NCI-H226 (cell line): ENCODE measurements at places on chromosomes 11 and 22.

DNA sequence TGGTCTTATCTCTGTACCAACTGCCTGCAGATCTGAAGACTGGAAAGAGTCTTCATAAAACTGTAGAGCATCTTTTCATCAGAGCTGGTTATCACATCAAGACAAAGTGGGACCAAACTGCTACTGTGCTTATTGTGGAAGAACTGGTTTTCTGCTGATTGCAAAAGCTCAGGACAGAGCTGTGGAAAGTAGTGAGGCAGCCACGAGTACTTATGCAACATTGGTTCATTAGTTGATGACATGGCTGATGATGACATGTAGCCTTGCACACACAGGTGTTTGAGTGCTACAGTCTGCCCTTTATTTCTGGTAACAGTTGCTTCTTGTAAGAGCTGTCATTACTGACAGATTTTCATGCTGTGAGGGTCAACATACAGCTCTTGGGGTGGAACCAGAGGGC lies 185.4 kb upstream of the GUCY1A2 start:
- no peak for DNase-seq

DNA sequence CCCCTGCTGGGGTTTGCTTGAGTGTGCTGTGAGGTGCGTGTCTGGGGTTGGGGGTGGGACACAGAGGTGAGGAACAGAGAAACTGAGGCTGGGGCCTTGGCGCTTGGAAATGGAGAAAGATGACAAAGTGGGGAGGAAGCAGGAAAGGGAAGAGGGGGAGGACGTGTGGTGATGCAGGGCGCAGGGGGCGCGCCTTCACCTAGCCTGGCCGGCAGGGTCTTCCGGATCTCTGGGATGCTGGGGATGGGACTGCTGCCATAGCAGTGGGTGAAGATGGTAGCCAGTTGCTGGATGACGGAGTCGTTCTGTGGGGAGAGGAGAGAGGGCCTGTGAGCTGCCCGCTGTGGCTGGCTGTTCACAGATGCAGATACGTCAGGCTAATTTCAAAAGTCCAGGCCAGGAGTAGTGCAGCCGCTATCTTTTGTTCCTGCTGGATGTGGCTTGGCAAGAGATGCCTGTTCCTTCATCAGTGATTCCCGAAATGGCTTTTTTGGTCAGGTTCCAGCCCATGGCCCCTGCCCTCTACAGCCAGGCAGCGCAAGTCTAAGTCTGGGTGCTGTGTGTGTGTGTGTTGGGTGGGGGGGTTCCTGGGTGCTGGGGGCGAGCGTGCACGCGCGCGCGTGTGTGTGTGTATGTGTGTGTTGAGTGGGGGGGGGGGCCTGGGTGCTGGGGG lies 54.8 kb downstream of the NAT10 start:
- DNase-seq, result no peak

DNA sequence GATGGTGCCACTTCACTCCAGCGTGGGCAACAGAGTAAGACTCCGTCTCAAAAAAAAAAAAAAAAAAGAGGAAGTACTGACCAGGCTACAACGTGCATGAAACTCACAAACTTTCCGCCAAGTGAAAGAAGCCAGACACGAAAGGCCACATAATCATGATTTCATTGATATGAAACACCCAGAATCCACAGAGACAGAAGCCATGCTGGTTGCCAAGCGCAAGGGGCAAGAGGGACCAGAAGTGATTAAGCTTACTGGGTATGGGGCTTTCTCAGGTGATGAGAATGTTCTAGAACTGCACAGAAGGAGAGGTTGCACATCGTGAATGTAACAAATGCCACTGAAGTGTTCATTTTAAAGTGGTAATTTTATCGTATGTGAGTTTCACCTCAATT lies 60.9 kb downstream of the CELSR1 start:
- DNase-seq, result no peak

DNA sequence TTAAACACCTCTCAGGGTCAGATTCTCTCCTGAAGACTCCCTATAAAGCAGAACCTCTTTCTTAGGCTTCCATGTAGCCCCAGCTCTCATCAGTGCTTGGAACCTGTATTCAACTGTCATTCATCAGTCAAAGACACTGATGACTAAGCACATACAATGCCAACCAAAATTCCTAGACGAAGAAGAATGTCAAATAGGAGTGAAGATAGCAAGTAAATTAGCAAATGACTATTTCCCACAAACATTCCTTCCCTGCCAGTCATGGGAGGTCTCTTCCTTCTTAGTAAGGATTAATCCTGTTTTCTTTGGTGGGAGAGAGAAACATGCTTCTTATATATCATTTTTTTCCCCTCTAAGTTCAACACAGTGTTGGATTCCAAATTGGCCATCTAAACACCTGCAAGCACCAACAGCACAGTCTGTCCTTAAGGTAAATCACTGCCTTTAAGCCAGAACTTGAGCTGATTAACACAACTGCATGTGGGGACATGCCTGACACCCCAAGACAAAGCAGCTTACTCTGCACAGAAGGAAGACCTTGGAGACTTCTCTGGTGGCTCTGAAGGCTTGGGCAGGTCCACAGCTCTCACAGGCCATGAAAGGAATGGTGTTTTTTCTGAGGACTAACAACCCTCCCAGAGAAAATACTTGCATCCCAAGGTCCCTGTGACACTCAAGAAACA lies 47.5 kb upstream of the ME3 start:
- peak; percentile 96 for DNase-seq

GRCh38 chr11:58070585-58070984 lies 39.8 kb downstream of the OR6Q1 start:
- DNase-seq, result no peak

DNA sequence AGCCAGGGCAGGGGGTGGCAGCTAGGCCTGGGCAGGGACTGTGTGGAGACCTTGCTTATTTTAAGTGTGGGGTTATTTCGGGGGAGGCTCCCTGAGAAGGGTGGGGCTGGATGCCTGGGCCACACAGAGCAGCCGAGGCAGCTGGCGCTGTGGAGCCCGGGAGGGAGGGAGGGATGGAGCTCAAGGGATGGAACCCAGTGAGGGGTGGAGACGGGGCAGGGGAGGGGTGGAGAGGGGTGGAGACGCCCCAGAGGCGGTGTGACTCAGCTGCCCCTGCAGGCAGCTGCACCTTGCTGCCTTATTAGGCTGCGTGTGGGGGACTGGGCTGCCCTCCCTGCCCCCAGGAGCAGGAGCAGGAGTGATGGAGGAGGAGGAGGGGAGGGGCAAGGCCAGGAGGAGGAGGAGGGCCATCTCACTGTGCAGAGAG lies 9.8 kb upstream of the TSSC4 start:
- peak; percentile 90 for DNase-seq

GRCh38 chr11:107468596-107468995 lies 11.0 kb upstream of the CWF19L2 start:
- DNase-seq, result no peak

GRCh38 chr11:3220521-3221407 lies 2.2 kb upstream of the MRGPRG start:
- DNase-seq, result no peak

DNA sequence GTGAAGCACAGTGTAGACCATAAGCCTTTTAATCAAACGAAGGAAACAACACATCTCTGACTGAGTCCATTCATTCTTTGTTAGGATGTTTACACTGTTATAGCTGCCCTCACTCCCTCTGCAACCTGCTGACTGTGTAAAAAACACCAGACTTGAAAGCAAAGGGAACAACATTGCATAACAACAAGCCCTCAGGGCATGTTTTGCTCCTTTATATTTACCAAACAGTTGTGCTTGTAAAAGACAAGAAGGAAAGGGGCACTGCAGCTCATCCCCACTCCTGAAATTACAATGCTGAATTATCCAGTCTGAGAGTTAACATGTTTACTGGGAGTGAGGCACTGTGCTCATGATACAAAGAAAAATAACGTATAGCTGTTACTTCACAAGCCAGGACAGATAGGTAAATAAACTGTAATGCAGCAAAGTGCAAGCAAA lies 46.4 kb downstream of the RAB30 start:
- no peak for DNase-seq

DNA sequence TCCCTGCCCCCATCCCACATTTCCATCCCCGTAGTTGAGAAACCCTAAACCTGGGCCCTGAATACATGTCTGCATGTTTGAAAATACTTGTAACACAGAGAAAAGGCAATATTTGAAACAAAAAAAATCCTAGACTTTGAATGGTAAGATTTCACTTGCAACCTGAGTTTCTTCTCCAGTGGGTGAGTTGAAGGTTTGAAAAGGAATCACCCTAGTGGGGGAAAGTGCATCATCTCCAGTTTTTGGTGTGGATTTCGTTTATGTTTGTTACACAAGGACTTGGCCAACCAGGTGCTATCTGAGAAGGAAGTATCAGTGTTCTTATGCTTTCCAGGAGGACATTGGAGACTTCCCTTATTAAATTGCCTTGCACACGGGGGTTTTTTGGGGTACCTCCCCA lies 90.4 kb downstream of the ABTB2 start:
- no peak for DNase-seq

GRCh38 chr11:112044961-112045360 lies 19.8 kb downstream of the DLAT start:
- DNase-seq, result no peak

- no peak for DNase-seq
These were observed 189.8 kb downstream of the CADM1 start for GRCh38 chr11:115314330-115314920.

DNA sequence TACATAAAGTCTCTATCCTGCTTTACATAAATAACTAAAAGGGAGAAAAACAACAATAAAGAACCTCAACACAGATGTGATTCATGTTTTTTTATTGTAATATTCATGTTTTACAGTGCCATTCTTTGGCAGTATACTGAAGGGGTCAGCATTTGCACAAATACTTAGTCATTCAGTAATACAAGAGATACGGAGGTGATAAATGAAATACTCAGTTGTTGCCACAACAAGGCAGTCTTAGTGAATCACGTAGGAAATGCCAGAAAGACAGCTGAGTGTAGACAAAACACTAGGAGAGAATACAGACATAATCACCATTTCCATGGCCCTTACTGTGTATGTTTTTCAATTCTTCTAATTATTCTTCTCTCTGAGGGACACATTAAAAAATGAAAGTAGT lies 910.4 kb downstream of the METTL15 start:
- DNase-seq, result peak; percentile 91

DNA sequence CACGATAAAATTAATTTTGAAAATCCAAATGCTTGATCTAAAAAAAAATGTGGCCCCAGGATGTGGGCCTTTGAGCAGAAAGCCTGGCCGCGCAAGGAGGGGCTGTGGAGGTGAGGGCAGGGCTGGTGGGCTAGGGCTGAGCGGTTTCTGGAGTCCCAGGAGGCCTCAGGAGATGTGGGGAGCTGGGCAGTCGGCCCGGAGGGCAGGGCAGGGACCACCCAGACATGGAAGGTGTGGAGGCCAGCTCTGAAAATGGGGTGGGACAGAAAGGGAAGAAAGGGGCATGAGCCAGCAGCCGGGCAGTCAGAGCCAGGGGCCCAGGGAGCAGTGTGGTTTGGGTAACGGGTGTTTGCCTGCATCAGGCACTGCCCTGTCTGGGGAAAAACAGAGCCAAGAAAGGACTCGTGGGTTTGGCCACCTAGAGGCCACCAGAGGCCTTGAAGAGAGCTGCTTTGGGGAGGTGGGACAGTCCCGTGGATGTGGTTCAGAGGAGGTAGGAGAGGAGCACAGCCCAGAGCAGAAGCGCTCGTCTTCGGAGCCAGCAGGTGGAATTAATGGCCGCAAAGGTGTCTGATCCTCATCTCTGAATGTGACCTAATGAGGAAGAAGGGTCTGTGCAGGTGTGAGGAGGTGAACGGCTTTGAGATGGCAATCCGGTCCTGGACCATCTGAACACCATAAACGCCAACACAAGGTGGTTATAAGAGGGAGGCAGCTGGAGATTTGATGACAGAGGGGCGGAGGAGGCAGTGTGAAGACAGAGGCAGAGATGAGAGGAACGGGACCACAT lies 50.2 kb downstream of the IGF2 start:
- no peak for DNase-seq

GRCh38 chr11:75151346-75152047 lies 590 bp downstream of the SLCO2B1 start:
- DNase-seq, result no peak

DNA sequence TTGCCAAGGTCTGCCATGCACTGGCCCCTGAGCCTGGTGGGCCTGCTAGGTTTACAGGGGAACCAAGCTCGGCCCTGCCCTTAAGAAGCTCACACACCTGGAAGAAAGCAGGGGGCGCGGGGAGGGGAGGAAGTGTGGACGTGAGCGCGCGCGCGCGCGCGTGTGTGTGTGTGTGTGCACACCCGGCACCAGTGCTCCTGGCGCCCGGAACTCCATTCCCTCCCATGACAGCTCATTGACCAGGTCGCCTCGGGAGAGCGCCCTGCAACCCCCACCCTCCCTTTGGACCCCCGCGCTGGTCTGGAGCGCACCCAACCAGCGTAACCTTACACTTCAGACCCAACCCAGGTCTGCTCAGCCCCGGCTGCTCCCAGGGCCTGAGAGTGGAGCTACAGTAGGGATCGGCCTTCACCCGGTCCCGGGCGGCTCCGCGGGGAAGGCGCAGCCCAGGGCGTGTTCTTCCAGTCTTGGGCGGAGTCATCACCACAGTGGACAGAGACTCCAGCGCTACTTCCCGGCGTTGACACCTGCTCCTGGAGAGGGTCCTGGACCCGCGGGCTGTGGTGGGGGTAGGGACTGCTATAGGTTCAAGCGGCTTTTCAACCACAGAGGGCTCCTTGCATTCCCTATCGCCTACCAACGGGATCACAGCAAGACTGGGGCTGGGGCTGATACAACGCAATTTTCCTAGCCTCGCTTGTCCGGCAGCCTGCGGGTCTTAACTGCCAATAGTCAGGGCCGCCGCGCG lies 1.5 kb downstream of the GALNT18 start:
- DNase-seq, result peak; percentile 60

DNA sequence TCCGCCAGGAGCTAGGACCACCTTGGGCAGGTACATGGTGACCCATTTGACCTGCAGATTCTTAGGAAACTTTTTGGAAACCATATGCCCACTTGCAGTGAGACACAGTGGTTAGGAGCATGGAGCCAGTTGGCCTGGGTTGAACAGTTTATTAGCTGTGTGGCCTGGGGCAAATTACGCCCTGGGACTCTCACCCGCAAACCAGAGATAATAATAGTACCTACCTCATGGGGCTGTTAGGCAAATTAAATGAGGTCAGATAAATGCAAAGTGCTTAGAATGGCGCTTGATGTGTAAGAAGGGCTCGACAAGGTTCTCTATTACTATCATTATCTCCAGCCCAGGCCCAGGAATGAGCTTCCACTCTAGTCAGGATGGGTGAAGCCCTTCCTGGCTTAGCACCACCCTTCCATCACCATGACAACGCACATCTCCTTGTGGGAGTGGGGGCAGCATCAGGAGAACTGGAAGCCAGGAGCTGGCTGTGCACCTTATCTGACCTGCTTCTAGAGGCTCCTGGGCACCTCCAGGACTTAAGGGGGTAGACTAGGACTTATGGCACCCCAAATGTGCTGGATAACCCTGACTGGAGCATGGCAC lies 5.1 kb downstream of the SYT12 start:
- DNase-seq, result no peak

DNA sequence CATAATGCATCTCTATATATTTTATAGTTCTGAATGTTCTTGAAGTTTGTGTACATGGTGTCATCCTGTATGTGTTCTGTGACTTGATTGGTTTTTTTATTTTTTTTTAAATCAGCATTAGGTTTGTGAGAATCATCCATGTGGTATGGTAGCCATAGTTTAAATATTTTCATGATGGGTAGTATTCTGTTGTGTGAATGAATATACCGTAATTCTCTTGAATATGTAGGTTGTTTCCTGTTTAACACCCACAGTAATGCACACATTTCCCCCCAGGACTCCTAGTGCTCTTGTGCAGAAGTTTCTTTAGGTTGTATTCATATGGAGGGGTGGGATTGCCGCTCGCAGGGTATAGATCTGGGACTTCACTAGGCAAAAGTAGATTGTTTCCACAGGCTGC lies 2.0 kb downstream of the PACS1 start:
- no peak for DNase-seq

- DNase-seq, result no peak
These were observed 6.4 kb upstream of the MFRP start for GRCh38 chr11:119352857-119353260.
